RWPE1 (cell line): ENCODE measurements at places on chromosomes 3 and 15.
A peak's percentile ranks its signal among the peaks of the same experiment; 100 is the strongest.

- DNase-seq: no peak
These were observed 473.7 kb upstream of the LMCD1 start for GRCh38 chr3:8027954-8028353.

DNA sequence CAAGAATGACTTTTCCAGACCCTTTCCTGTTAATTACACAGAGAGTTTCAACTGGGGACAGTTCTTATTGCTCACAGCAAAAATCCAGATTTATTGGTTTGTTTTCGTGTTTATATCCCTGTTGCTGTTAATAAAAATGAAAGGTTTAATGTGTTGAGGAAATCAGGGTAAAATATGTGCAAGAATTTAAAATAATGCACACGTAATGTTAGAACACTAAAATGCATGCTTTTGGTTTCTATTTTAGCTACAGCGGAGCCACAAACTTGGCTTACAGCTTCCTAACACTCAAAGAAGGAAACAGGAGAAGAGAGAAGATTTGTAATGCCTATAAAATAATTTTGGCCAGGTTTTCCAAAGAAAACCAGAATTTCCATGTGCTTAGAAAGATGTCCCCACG, 62.7 kb downstream of the CASR start:
- DNase-seq: no peak

DNA sequence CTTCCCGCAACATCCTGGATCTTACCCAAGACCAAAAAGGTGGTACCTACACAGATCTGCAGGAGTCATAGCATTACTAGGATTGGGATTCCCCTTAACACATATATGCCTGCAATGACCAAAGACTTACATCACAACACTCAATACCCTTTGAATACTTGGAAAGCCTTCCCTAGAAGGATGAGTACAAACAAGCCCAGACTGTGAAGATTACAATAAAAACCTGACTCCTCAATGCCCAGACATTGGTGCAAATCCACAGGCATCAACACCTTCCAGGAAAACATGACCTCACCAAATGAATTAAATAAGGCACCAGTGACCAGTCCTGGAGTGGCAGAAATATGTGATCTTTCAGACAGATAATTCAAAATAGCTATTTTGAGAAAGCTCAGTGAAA, 326.8 kb downstream of the TBL1XR1 start:
- DNase-seq: no peak

- peak; percentile 74 for DNase-seq
These were observed 537.7 kb upstream of the MDFIC2 start for GRCh38 chr3:70849911-70850699.

GRCh38 chr3:179610066-179610465, 5.5 kb downstream of the NDUFB5 start:
- no peak for DNase-seq

- no peak for DNase-seq
These were observed 101.5 kb downstream of the RBMS3 start for GRCh38 chr3:29382409-29382808.

DNA sequence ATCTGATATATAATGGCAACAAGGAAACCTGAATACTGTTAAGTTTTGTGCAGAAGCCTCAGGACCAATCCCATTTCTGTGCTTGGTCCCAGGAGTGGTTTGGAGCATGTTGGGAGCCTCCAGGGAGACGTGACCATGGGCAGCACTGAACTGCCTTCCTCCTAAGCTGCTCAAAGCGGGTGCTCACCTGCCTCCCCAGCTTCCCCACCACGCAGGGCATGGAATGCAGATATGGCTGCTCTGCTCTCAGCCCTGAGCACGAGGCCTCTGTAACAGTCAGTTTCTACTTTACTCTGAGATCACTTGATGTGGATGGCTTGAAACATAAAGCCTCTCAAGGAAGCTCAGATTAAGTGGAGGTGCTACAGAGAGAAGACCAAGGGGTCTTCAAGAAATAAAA, 49.3 kb downstream of the MESD start:
- no peak for DNase-seq

- DNase-seq: no peak
These were observed 62.5 kb upstream of the LRRC3B start for GRCh38 chr3:26560081-26560480.

DNA sequence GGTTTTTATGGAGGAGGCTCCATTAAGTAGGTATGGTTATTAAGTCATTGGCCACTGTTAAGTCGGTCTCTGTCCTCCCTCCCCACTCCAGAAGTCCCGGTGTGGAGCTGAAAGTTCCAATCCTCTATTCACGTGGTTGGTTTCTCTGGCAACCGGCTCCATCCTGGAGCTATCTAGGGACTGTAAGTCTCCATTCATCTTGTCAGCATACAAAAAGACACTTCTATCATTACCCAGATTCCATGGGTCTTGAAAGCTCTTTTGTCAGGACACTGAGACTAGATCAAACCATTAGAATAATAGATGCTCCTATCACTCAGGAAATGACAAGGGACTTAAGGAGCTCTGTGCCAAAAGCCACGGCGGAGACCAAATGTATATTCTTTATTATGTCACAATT, 110.3 kb downstream of the PIK3CB start:
- no peak for DNase-seq

DNA sequence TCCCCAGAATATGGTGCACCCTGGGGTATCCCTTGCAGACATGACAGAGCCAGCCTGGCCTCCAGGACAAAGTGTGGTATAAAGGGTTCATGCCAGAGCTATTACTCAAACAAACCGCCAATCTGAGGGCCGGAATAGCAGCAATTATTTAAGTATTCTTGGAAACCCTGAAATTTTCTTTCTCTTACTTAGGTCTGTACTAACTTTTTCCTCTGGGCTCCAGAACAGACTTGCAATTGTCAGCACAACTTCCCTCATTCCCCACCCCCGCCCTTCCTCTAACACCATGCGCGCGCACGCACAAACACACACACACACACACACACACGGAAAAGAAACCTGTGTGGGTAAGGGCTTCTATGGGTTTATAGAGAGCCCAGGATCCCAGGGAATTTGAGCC, 56.3 kb downstream of the ISG20 start:
- DNase-seq: no peak

- no peak for DNase-seq
These were observed 33.7 kb downstream of the TLE3 start for GRCh38 chr15:70063980-70064379.

GRCh38 chr3:71258526-71258925, 325.0 kb downstream of the FOXP1 start:
- no peak for DNase-seq

DNA sequence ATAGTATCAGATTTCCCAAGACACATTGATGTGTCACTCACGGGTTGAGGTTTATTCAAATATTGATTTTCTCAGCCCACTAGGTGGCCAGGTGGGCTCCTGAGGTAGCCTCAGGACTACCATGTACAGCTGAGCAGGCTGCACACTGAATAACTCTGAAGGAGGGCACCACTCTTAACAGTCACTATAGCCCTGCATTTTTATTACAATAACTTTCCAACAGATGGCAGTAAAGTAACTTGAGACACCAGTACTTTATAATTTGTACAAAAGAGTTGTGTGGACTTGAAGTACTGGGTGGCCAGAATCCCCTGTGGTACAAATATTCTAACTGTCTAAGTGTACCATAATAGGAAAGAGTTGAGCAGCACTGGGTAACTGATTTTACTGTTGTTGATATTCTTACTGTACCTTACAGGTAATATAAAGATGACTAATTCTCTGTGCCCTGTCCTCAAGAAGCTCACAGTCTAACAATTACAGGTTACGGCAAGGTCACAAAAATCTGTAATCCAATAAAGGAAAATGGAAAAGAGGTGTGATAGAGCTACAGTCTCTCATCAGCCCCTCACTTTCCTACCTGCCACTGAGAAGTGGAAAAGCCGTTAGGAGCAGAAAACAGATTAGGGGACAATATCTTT, 76.0 kb downstream of the ETFA start:
- DNase-seq: peak; percentile 22

DNA sequence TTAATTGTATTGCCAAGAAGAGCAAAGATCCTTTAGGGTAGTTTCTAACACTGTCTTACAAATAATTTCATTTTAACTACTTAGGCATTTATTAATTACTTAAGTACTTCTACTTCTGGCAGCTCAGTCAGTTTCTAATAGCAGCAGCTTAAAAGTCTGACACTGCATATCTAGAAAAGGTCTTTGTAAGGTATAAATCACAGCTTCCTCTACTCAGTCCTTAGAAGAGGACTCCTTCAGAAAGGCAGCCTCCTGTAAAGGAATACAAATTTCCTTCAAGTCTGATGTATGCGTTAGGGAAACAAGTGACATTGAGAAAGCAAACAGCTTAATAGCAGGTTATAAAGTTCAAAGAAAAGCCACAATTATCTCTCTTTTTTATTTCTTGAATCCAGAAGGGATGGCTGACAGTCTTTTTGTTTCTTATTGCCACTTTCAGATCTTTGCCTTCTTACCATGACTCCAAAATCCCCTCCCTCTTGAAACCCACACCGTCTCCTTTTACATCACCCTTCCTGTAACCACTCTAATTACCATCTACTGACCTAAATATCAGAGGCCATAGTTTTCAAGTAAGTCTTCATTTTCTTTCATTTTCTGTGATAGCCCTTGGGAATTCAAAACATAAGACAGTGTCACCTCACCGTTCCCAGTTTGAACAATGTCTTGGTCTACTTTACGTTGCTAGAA, 109.5 kb downstream of the CGGBP1 start:
- DNase-seq: no peak

- no peak for DNase-seq
These were observed 113.8 kb downstream of the ADCY5 start for GRCh38 chr3:123335007-123335670.

DNA sequence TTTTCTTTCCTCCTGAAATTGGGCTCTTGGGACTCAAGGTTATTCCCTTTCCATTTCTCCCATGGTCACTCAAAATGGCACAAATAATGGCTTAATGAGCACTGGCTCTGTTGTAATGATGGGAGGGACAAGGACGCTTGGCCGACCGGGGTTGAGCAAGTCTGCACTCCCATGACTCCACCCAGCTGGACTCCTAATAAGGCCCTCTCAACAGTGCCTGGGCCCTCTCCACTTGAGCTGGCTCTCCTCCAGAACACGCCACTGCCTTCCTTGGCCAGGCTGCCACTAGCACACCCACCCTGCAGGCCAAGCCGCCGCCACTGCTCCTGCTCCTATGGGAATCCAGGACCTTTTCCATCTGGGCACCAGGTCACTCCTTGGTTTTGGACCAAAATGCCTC, 42.3 kb downstream of the ADCY5 start:
- no peak for DNase-seq

GRCh38 chr3:101862416-101863165, 13.3 kb downstream of the NFKBIZ start:
- DNase-seq: no peak

GRCh38 chr15:60592371-60593169, 113.6 kb upstream of the ICE2 start:
- peak; percentile 68 for DNase-seq

GRCh38 chr15:31326875-31327668, 437 bp downstream of the KLF13 start:
- DNase-seq: peak; percentile 73

DNA sequence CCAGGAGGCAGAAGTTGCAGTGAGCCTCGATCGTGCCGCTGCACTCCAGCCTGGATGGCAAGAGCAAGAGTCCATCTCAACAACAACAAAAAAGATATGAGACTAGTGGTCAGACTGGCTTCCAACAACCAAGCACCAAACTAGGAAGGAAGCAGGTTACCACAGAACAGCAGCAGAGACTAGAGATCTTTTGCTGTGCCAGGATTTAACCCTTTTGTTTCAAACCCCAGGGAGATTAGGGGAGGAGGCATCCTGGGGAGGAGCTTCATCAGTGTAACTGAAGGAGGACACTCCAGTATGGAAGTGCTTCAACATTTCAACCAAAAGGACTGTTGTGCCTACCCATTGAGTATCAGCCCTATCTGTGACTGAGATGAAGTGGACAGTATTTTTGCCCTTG, 240.3 kb downstream of the ZIC1 start:
- no peak for DNase-seq

GRCh38 chr15:32870240-32871033, 152.6 kb downstream of the GREM1 start:
- DNase-seq: peak; percentile 59

DNA sequence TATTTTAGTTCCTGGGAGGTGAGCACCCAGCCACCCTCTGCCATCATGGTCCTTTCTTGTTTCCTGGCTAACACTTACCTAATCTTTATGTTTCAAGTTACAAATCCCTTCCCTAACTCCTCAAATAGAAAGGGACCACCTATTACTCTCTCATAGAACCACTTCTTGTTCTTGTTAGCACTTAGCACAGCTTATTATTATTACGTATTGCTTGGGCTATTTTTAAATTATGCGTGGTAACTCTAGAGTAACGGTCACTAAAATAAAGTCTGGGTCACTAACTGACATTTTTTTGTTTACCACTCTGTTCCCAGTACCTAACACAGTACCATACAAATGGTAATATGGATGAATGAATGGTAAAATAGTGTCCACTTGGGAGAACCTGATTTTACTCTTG, 141.9 kb downstream of the LRTM1 start:
- DNase-seq: no peak

GRCh38 chr3:153313302-153313965, 151.4 kb downstream of the RAP2B start:
- DNase-seq: no peak

- no peak for DNase-seq
These were observed 5.5 kb upstream of the TSPAN3 start for GRCh38 chr15:77076323-77076915.

- no peak for DNase-seq
These were observed 14.2 kb upstream of the SNX22 start for GRCh38 chr15:64137226-64137833.

GRCh38 chr15:89783111-89783860, 7.2 kb downstream of the MESP2 start:
- no peak for DNase-seq

DNA sequence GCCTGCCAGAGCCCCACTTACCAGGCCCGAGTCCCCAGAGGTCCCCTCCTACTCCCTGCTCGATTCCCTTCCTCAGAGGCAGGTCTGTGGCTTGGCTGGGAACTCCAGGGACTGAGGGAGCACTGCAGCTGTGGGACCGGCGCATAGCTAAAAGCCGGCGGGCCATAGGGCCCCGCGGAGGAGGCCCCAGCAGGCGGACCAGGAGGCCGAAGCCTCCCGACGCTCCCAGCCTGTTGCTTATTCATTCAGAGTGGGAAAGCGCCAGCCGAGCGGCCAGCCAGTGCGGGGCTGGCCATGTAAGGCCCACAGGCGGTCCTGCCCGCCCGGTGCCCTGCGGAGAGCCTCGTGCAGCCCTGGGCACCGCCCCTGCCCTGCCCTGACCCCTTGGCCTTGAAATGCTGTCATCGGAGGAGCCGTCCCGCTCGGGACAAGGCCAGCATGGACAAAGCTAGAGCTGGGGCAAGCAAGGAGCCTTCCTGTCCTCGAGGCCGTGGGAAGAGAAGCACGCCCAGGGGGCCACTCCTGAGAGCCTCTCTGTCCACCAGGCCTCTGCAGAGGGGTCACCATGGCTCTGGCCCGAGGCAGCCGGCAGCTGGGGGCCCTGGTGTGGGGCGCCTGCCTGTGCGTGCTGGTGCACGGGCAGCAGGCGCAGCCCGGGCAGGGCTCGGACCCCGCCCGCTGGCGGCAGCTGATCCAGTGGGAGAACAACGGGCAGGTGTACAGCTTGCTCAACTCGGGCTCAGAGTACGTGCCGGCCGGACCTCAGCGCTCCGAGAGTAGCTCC, at the start of gene LOXL1:
LOXL1 (plus strand) TSS at position 244 of the 784 bp plus-strand sequence; CDS start at position 566, 322 bp downstream.
- DNase-seq: peak; percentile 84

GRCh38 chr15:89971592-89971997, 29.5 kb upstream of the ZNF710 start:
- DNase-seq: peak; percentile 24
